Foreskin melanocyte (primary cell): ENCODE measurements at places on chromosomes 2 and 18.

- DNase-seq = no peak
Measured at GRCh38 chr2:42804338-42804737, 12.0 kb upstream of the HAAO start.

- no peak for DNase-seq
Measured at GRCh38 chr2:240164586-240164985, 24.1 kb upstream of the OTOS start.

GRCh38 chr2:130251535-130251872 lies 53.3 kb upstream of the TUBA3E start:
- no peak for DNase-seq

- DNase-seq = no peak
Measured at GRCh38 chr2:230925443-230925878, 419 bp upstream of the GPR55 start.

GRCh38 chr2:240902615-240903041 lies 3.5 kb upstream of the CROCC2 start:
- DNase-seq = no peak

DNA sequence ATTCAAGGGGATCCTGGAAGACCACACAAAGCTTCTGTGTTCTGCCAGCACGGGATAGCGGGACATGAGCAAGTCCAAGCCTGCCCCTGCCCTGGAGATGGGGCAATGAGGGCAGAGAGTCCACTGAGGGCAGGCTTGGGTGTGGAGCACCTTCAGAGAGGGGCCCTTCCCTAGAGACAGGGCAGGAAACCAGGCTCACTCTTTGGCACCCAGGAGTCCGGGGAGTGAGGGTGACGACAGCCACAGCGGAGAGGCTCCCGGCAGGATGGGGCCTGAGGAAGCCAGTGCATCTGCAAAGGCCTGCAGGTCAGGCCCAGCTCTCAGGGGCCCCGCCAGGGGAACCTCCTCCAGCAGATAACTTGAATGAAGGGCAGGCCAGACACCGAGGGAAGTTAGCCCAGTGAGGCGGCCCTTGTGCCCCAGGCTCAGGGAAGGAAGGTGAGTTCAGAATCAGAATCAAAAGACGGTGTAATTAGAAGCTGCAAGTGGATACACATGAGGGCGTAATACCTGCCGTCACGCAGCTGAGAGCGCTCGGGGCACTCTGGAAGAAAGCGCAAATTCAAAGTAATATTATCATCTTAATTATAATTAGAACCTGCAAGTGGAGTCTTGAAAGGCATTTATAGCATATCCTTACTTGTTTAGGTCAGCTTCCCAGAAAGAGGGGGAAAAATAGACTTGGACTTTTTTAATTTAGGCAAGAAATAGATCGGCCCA lies 142.6 kb upstream of the LGALSL start:
- no peak for DNase-seq

DNA sequence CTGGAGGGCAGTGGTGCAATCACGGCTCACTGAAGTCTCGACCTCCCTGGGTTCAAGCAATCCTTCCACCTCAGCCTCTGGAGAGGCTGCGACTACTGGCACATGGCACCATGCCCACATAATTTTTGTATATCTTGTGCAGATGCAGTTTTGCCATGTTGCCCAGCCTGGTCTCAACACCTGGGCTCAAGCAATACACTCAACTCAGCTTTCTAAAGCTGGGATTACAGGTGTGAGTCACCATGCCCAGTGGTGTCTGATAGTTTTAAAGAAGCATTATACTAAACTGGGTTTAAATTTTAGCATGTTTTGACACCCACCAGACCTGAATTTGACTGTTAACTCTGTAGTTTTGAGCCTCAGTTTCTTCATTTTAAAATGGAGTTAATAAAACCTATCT lies 109.4 kb upstream of the SLC38A11 start:
- DNase-seq = no peak

DNA sequence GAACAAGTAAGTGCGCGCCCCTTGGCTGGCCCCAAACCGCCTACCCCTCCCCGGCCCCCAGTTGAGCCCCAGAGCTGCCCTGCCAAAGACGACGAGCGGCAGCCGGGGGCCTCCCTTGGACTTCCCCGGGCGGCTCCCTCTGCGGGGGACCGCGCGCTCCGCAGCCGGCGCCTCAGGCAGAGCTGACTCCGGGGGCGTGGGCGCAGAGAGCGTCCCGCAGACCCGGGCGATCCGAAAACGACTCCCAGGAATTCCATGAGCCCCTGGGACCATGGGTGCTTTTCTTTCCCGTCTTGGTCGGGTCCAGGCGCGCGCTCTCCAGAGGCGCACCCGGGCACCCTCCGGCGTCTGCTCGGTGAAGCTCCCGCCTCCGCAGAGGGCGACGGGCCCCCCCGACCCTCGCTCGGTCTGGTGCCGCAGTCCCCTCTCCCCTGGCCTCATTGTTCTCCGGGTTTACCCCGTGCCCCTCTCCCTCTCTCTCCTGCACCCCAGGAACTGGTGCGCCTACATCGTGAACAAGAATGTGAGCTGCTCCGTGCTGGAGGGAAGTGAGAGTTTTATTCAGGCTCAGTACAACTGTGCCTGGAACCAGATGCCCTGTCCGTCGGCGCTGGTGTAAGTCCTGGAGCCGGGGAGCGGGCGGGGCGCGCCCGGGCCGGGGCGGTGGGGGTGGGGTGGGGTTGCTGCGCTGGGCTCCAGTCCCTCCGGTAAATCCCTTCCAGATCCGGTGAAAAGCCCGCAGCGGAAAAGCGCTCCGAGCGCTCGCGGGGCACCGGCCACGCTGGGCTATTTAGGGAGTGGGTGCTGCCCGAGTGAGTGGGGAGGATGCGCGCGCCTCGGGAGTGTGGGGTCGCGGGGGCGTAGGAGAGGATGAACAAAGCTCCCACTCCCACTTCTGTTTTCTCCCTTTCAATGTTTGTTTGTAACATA lies 776 bp downstream of the EMILIN2 start:
- no peak for DNase-seq

DNA sequence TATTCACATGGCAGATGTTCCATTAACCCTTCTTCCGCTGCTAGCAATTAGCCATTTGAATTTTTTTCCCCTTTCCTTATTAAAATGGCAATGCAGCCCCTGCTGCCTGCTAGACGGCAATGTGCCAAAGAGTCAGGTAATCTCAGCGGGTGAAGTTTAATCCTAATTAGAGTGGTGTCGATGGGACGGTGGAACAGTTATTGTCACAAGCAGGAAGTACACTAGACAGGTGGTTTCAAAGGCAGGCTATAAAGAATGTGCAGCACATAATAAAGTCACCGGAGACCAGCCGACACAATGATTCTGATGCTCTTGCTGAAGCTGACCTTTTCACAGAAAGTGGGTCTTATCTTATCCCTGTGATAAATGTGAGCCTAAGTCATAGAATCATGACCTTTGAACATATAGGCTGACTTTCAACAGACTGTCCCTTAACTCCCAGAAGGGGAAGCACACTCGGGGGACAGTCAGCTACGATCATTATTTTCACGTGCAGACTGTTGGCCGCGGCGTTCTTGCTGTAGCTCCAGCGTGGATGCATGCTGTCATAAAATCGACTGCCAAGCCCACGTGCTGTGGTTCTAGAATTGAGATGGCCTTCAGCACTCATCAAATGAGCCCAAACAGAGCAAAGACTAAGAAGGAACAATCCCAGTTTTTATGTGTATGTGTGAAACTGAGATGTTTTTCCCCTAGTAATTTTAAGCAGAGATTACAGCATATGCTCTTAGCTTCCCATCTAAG lies 926.2 kb upstream of the SOX11 start:
- no peak for DNase-seq

DNA sequence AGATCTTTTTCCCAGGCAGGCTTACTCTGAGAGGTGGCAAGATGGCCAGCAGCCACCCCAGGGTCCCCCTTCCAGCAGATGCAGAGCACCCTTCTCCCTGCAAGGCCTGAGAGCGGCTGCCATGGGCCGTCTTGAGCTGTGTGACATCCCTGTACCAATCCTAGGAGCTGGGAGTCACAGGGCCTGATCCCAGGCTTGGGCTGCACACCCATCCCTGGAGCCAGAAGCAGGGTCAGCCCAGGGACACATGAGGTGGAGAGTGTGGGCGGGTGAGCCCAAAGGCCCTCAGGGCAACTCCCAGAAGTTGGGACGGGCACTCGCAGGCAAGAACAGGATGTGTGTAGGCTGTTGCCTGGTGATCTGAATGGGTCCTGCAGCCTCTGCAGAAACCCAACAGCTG lies 40.5 kb downstream of the CROCC2 start:
- DNase-seq = peak; percentile 31

- DNase-seq = no peak
Measured at GRCh38 chr2:97724073-97724410, 10.7 kb downstream of the ZAP70 start.

DNA sequence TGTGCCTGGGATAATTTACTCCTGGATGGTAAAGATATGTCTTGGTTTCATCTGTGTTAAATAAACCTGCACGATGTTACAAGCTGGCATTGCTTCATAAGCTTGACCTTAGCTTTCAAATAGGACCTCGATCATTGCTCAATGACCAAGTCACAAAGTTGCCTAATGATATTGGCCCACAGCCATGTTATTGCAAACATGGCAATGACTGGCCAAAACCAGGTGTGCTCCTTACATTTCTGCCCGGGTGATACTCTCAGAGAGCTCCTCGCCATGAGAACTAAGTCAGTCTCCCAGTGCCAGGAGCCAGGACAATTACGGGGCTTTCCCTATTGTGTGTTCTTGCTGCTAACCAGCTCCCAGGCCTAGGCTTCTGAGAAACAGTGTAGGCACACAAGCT lies 72.5 kb upstream of the CYP1B1 start:
- DNase-seq = no peak

GRCh38 chr18:26157326-26157725 lies 23.7 kb downstream of the PSMA8 start:
- peak; percentile 69 for DNase-seq

DNA sequence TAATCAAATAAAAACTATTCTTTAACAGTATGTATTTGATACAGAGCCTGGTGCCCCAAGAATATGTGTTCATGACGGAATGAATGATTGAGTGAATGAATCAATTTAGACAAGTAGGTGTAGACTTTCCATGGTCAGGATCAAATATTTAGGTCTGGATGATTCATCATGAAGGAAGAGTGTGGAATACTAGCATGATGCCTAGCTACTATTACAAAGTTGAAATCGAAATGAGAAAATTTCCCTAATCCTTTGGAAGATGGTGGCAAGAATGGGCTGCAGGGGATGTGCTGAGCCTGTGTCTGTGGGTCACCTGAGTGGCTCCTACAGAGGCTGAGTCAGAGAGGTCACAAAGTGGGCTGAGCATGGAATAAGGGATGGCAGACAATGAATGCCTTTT lies 3.1 kb upstream of the MALT1 start:
- DNase-seq = no peak

GRCh38 chr2:238458651-238459050 lies 31.9 kb downstream of the ASB1 start:
- no peak for DNase-seq
